ENCODE measurements at places on chromosomes 2 and 18. TPM values are rescaled to one million over a fixed set of nuclear protein-coding genes. Genes with fewer than 3 reads are reported as not detected.

CLEC4F gene
- not detected for total RNA-seq

GULP1 gene
- 38.7 TPM for total RNA-seq

OTOS gene
- not detected for total RNA-seq

SLC16A14 gene
- 7.0 TPM for total RNA-seq

EML6 gene
- 1.9 TPM for total RNA-seq

HJURP gene
- under 0.01 TPM for total RNA-seq

ANKRD30B gene
- not detected for total RNA-seq

RGPD3 gene
- total RNA-seq, result 0.34 TPM

GPBAR1 gene
- total RNA-seq, result under 0.01 TPM

TTR gene
- total RNA-seq, result not detected

LYPD6 gene
- total RNA-seq, result 1.4 TPM

TCF23 gene
- total RNA-seq, result not detected

VIT gene
- not detected for total RNA-seq

OSBPL6 gene
- total RNA-seq, result 13.7 TPM

UGT1A6 gene
- 5.5 TPM for total RNA-seq

RESP18 gene
- not detected for total RNA-seq

NCKAP1 gene
- 413 TPM for total RNA-seq

ALKAL2 gene
- not detected for total RNA-seq

KCNG2 gene
- not detected for total RNA-seq

CD8A gene
- not detected for total RNA-seq

BBS5 gene
- 2.1 TPM for total RNA-seq

SNX17 gene
- 108 TPM for total RNA-seq

Data from nasal cavity respiratory epithelium epithelial cell of viscerocranial mucosa (primary cell).